Cortex of kidney (tissue), 1 donor: ENCODE measurements at places on chromosomes 7 and 10.

DNA sequence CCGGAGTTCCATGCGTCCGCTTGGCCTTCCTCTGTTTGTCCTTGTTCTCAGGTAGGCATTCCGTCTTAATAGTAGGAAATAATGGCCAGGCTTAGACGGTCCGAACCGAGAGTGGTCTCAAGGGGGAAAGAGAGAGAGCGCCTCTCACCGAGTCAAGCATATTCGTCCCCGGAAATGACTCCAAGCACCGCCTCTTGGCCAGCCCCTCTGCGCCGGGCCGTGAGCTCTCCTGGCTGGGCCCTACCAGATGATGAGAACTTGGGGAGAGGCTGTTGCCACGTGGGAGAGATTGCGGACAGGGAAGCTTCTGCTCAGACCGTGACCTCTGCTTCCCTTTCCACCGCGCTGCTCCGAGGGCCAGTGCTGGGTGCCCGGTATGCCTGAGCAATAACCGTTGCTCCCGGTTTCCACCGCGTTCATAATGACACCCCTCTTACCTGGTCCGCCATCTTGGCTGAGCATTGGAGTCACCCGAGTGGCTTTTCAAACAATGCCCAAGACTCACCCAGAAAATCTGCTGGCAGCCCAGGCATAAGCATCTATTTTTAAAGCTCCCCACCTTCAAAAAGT lies 251.1 kb upstream of the SHH start:
- DNase-seq, result no peak

GRCh38 chr10:99161165-99161564 lies 74.5 kb downstream of the HPSE2 start:
- no peak for DNase-seq

GRCh38 chr10:128519581-128519980 lies 393.4 kb upstream of the MKI67 start:
- no peak for DNase-seq

GRCh38 chr7:1544896-1545416 lies 11.0 kb downstream of the TMEM184A start:
- DNase-seq, result no peak

GRCh38 chr7:151839451-151839921 lies 37.4 kb downstream of the PRKAG2 start:
- no peak for DNase-seq

DNA sequence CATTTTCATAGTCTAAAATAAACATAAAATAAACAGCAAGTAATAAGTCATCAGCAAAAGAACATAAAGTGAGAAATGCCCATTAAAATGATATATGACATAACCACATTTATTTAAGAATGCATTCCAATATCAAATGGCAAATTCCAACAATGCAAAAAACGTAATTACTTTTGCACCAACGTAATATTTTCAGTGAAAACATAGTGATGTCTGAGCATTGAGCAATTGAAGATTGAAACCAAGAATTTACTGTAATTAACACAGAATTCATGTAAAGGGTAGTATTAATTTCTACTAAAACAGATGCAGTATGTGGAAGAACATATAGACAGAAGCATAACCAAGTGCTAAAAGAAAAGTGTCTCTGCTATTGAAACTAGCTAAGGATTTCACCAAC lies 123.0 kb upstream of the TNS3 start:
- DNase-seq, result no peak

DNA sequence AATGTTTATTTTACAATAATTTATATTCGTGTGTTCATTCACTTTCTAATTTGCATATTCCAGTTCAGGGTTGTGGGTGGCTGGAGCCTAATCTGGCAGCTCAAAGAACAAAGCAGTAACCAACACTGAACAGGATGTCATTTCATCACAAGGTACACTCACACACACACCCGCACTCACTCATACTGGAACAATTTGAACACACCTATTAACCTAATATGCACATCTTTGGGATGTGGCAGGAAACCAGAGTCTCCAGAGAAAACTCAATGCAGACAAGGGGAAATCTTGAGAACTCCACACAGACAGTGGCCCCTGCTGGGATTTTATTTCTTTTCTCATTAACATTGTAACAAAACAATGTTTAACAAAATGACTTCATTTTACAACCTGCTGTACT lies 97.4 kb downstream of the TWIST1 start:
- DNase-seq, result no peak

GRCh38 chr10:74244097-74244685 lies 93.2 kb downstream of the ADK start:
- no peak for DNase-seq

- no peak for DNase-seq
Measured at GRCh38 chr10:103254538-103255325, 9.0 kb downstream of the RPEL1 start.
